ENCODE measurements at places on chromosomes 16 and 17.
A peak's percentile ranks its signal among the peaks of the same experiment; 100 is the strongest.

DNA sequence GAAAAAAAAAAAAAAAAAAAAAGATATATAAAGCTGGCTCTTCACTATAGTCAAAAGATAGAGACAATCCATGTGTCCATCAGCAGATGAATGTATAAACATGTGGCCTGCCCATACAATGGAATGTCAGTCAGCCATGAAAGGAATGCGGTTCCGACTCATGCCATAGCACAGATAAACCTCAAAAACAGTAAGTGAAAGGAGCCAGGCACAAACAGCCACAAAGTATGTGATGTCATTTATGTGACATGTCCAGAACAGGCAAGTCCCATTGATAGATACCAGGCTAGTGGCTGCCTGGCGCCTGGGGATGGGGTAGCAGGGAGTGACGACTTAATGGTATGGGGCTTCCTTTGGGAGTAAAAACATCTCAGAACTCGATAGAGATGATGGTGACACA, 155.7 kb downstream of the CMIP start:
- no peak for DNase-seq

DNA sequence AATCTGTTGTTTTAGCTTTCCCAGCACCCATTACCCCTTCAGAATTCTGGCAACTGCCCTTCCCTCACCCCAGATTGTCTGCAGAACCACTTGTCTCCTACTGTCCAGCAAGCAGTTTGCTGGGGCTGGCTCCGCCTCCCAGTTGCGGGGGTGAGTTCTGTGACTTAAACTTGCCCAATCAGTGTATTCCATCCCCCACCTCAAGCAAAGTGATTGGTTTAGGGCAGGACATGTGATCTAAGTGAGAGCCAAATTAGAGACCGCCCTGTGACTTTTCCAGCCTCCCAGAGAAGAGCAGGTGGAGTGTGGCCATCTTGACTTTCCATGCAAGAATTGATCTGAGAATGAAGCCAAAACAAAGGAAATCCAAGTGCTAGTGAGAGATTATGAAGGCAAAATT, 22.7 kb upstream of the SRCIN1 start:
- no peak for DNase-seq

DNA sequence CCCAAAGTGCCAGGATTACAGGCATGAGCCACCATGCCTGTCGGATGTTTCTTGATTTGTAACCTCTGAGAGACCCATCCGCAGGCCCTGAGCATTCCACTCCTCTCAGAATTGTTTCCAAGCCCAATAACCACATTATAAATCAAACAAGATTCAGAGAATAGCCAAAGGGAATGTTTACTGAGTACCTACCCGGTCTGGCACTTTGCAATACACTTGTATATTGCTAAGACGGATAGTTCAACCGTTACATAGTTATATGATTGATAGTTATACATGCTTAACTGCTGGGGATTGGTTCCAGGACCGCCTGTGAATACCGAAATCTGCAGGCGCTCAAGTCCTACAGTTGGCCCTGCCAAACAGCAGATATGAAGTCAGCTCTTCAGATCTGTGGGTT, 3.0 kb upstream of the KAT8 start:
- no peak for DNase-seq

GRCh38 chr17:77392376-77393273, 251.9 kb downstream of the SEC14L1 start:
- DNase-seq, result peak; percentile 74

- no peak for DNase-seq
Measured at GRCh38 chr17:68710976-68711375, 109.8 kb upstream of the FAM20A start.

GRCh38 chr17:18278867-18279266, 18.4 kb downstream of the MIEF2 start:
- no peak for DNase-seq

GRCh38 chr16:57361404-57361803, 2.8 kb downstream of the CCL22 start:
- DNase-seq, result no peak

DNA sequence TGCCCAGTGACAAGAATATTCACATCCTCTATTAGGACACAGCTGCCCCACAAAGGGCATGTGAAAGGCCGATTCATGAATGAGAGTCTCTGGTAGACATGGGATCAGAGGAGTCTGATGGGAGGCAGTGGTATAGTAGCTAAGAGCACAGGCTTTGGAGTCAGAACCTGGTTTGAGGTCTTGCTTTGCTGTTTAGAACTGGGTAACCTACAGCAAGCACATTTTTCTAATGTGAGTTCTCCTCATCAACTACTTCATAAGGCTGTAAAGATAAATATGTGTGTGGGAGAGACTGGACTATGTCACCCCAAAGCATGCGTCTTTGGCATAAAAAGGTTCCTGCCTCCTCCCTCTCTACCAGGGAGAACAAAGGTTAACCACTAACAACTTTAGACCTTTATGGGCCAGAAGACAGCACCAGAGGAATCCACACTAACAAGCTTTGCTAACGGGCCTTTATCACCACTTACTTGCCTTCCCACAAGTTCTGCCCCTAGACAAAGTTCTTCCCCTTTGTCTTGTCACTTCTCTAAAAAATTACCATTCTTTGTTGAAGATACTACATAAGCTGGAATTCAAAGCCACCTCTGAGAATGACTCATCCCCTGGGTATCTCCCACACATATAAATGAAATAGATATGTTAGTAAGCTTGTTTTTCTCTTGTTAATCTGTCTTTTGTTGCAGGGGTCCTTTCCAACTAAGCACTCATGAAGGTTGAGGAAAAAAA, 21.1 kb downstream of the CDR2 start:
- DNase-seq, result peak; percentile 79

DNA sequence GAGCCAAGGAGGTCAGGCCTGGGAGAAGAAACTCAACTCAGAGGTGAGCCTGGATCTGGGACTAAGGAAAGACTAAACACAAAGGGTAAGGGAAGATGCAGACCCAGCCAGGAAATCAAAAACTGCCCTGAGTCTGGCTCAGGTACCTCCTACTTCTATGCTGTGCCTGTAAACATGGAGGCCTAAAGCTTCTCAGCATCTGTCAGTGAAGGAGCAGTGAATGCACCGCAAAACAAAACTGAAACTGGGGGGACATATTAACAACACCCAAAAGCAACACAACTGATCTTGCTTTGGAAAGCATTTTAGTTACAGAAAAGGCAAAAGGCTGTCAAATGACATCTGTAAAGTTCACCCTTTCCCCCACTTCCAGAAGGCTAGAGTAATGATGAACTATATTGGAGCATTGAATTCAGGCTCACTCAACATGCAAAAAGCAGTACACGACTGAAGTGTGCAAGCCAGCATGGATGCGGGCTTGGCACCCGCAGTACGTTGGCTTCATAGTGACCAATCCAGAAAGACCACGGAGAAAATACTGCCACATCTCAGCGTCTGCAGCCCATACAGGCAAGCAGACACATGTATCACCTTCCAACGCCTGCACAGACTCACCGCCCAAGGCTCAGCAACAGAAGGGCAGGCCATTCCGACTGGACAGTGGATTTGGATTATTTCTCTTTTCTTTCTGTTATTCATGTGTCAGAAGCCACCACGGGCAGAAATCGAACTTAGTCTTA, 3.8 kb downstream of the TBC1D16 start:
- no peak for DNase-seq

GRCh38 chr17:59001158-59001814, 105.4 kb downstream of the TRIM37 start:
- peak; percentile 94 for DNase-seq

GRCh38 chr16:2748757-2749455, 3.5 kb upstream of the SRRM2 start:
- DNase-seq, result no peak

- no peak for DNase-seq
Measured at GRCh38 chr17:50588391-50589049, 28.0 kb downstream of the CACNA1G start.

- DNase-seq, result peak; percentile 90
Measured at GRCh38 chr17:59963738-59964481, 630 bp downstream of the RNFT1 start.

GRCh38 chr16:86664522-86665318, 86.4 kb downstream of the FOXL1 start:
- DNase-seq, result no peak

Measured in Kasumi-1 (cell line).